ENCODE measurements at places on chromosomes 16 and 17. TPM values are rescaled to one million over a fixed set of nuclear protein-coding genes. Genes with fewer than 3 reads are reported as not detected.

VAT1 gene
- total RNA-seq = 57.7 TPM

NDRG4 gene
- total RNA-seq = 3.6 TPM

WFDC1 gene
- total RNA-seq = not detected

KRT32 gene
- not detected for total RNA-seq

SUPT6H gene
- total RNA-seq = 95.0 TPM

- no peak overlapping the region for H3K4me3 ChIP-seq
- H3K27me3 ChIP-seq = peaks cover 11% of the 10 kb centered on the region
- no peak overlapping the region for H3K27ac ChIP-seq
- H3K4me1 ChIP-seq = no peaks in the 10 kb centered on the region
These were observed 11.8 kb upstream of the TEKT1 start for GRCh38 chr17:6843241-6843880.

DNA sequence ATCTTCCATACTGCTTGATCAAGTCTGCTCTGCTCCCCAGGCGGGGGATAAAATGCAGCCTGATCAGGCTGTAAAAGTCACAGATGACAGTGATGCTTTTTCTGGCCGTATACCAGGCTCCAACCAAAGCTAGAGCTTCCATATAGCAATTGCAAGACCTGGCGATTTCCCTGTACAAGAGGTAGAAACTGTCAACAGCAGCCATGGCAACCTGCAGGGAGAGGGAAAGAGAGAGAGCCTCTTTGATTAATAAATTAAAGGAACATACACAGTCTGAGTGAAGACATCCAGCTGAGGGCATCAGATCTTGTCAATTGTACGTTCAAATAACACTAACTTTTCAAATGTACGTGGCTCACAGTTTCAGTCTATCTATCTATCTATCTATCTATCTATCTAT is 13.9 kb downstream of the HSDL1 start:
- H3K36me3 ChIP-seq = peaks cover 11% of the 10 kb centered on the region
- no peaks in the 10 kb centered on the region for H3K4me1 ChIP-seq
- H3K27me3 ChIP-seq = no peaks in the 10 kb centered on the region
- no peak overlapping the region for H3K27ac ChIP-seq

- no peak overlapping the region for H3K4me3 ChIP-seq
- H3K27me3 ChIP-seq = no peaks in the 10 kb centered on the region
- no peak overlapping the region for H3K27ac ChIP-seq
- H3K4me1 ChIP-seq = no peaks in the 10 kb centered on the region
- no peak for DNase-seq
These were observed 535.4 kb upstream of the RBFOX1 start for GRCh38 chr16:6797223-6797622.

DNA sequence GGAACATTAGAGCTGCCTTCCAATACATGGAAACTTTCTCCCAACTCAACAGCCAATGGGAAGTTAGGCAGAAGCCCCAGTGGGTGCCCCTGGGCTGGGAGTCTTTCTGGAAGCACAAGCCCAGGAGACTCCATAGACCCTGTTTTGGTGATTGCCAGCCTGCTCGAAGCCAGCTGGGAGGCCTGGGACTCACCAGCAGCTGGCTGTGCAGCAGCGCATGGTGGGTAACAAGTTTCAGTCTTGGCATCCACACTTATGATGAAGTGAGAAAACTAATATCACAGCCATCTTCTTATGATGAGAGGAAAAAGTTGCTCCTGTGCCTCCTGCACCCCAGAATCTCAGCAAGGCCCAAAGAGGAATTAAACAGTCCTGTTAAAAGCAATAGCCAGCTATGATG is 522.5 kb upstream of the CDH5 start:
- H3K4me3 ChIP-seq = no peak overlapping the region
- H3K27me3 ChIP-seq = no peaks in the 10 kb centered on the region
- no peak for DNase-seq
- H3K27ac ChIP-seq = no peak overlapping the region
- no peaks in the 10 kb centered on the region for H3K36me3 ChIP-seq

DNA sequence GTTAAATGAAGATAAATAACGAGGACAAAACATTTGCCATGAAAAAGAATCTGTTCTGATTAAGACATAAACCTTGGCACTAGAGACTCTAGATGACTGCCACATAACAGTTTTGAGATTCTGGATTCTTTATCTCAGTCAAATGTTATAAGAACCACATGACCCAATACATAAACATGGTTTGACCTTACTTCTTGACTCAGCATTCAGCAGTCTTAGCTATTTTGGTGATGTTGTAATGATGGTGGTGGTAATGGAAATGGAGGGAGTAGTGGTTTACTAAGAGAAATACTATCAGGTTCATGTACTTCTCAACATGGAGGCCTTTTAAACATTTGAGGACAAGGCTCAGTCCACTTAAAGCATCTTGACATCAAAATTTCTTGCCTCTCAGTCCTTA is 925.4 kb downstream of the CDH11 start:
- H3K27me3 ChIP-seq = no peaks in the 10 kb centered on the region
- no peak for DNase-seq

- no peaks in the 10 kb centered on the region for H3K4me1 ChIP-seq
- no peaks in the 10 kb centered on the region for H3K27me3 ChIP-seq
- H3K4me3 ChIP-seq = no peak overlapping the region
- H3K27ac ChIP-seq = no peak overlapping the region
- peaks cover 2% of the 10 kb centered on the region for H3K36me3 ChIP-seq
- DNase-seq = no peak
These were observed 16.0 kb downstream of the SLC5A10 start for GRCh38 chr17:18967916-18968315.

GRCh38 chr16:50474138-50474537 is 74.1 kb upstream of the NKD1 start:
- H3K36me3 ChIP-seq = no peaks in the 10 kb centered on the region
- H3K27ac ChIP-seq = no peak overlapping the region
- H3K4me1 ChIP-seq = no peaks in the 10 kb centered on the region
- no peaks in the 10 kb centered on the region for H3K27me3 ChIP-seq

- no peak for DNase-seq
- peak overlapping the region; percentile 20 for H3K4me3 ChIP-seq
- no peaks in the 10 kb centered on the region for H3K36me3 ChIP-seq
- peak overlapping the region; percentile 72 for H3K27ac ChIP-seq
These were observed 219.4 kb downstream of the MAF start for GRCh38 chr16:79380995-79381602.

DNA sequence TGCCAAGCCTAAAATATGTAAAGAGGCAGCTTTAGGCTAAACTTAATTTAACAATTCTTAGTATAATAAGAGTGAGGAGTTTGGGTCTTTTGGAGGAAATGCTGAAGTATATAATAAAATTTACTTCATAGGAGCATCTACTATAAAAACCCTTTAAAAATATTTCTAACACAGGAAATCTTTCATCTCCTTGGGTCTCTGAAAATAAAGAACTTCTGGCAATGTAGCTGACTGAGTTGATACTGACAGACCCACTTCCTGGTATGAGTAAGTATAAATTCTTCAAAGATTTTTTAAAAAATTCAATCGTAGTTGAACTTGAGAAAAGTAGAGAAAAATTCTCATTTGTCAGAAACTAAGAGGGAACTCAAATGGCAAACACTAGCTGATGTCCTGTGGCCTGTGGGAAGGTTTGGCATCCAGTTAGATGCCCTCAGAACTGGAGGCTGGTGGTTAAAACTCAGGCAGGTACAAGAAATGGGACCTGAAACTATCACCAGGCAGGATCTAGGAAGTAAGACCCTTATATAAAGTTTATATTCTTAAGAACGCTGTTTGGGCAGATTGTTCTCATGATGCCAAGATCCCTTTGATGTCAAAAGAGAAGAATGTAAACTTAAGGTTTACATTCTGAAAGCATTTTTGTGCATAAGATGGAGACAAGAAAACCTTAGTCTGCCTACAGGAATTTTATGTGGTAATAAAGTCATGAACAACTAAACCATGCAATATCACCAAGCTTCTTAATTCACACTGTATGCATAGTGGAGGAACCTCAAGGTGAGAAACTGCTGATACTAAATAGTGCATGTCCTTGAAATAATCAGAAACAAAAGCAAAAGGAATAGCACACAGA is 6.2 kb downstream of the KRTAP4-6 start:
- no peaks in the 10 kb centered on the region for H3K27me3 ChIP-seq
- peak overlapping the region; percentile 40 for H3K27ac ChIP-seq
- H3K4me1 ChIP-seq = peaks cover 14% of the 10 kb centered on the region
- DNase-seq = no peak

DNA sequence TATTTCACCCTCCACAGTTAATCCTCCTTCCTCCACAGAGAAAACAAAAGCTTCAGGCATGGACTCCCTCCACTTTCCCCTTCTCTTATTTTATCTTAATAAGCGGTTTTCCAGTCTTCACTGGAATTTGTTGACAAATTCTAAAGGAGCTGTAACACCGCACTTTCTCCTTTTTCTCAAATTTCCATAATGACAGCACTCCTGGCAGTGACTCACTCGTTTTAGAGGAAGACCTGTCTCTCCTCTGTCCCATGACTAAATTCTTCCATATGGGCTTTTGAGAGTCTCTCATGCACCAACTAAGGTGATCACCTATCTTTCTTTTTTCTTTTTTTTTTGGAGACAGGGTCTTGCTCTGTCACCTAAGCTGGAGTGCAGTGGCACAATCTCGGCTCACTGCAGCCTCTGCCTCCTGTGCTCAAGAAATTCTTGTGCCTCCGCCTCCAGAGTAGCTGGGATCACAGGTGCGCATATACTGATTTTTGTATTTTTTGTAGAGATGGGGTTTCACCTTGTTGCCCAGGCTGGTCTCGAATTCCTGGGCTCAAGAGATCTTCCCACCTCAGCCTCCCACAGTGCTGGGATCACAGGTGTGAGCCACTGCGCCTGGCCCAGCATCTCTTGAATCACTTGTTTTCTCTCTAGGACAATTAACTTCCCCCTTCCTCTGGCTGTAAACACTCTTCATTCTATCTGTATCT is 7.7 kb downstream of the ITGAM start:
- H3K27me3 ChIP-seq = peaks cover 14% of the 10 kb centered on the region
- peaks cover 4% of the 10 kb centered on the region for H3K4me1 ChIP-seq
- no peak for DNase-seq
- no peak overlapping the region for H3K4me3 ChIP-seq
- H3K36me3 ChIP-seq = no peaks in the 10 kb centered on the region

DNA sequence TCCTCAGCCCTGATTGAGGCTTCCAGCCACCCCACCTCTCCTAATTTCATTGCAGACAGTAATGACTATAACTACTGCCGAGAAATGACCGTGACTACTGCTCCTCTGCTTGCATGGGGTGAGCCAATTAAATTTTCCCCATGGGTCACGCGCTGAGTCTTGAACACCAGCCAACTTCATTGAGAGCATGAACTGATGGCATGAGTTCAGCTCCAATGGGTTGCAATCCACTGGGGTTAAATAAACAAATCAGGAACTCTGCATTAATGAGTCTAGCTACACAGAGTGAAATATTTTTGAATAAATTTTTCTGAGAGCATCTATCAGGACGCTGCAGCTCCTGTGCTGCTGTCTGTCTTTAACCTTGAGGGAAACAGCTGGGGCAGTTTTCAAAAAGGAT is 61.6 kb upstream of the CLEC3A start:
- no peaks in the 10 kb centered on the region for H3K36me3 ChIP-seq
- H3K4me3 ChIP-seq = no peak overlapping the region
- no peaks in the 10 kb centered on the region for H3K27me3 ChIP-seq
- DNase-seq = no peak

GRCh38 chr16:69443927-69444631 is 19.7 kb downstream of the CYB5B start:
- DNase-seq = peak; percentile 39
- H3K4me1 ChIP-seq = peaks cover 9% of the 10 kb centered on the region
- peak overlapping the region; percentile 15 for H3K4me3 ChIP-seq
- no peaks in the 10 kb centered on the region for H3K27me3 ChIP-seq

GRCh38 chr16:12455287-12455798 is 348.3 kb downstream of the CPPED1 start:
- no peaks in the 10 kb centered on the region for H3K27me3 ChIP-seq
- no peaks in the 10 kb centered on the region for H3K36me3 ChIP-seq
- no peak overlapping the region for H3K27ac ChIP-seq
- no peak overlapping the region for H3K4me3 ChIP-seq
- no peak for DNase-seq

DNA sequence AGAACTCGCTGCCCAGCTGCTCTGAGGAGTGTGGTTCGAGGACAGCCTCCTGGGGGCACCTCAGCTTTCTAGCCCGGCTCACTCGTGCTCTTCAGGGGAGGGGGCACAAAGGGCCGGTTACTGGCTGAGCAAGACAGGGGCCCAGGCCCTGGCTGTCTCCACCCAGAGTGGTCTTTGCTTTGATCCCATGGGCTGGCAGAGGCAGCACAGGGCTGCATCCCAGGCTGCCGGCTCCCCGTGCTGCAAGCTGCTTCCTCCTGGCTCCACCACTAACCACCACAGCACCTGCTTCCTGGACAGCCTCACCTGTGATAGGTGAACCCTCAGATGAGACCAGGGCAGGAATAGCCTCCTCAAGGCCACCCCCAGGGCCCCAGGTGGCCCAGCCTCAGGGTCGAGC is 6.8 kb downstream of the SPPL2C start:
- H3K4me1 ChIP-seq = no peaks in the 10 kb centered on the region
- H3K27ac ChIP-seq = no peak overlapping the region
- H3K27me3 ChIP-seq = peaks cover 58% of the 10 kb centered on the region
- H3K4me3 ChIP-seq = no peak overlapping the region

- H3K4me1 ChIP-seq = peaks cover 30% of the 10 kb centered on the region
- no peak overlapping the region for H3K4me3 ChIP-seq
- H3K27ac ChIP-seq = no peak overlapping the region
- no peaks in the 10 kb centered on the region for H3K27me3 ChIP-seq
- peaks cover 52% of the 10 kb centered on the region for H3K36me3 ChIP-seq
These were observed 58.5 kb downstream of the OR1D5 start for GRCh38 chr17:3004925-3005324.

DNA sequence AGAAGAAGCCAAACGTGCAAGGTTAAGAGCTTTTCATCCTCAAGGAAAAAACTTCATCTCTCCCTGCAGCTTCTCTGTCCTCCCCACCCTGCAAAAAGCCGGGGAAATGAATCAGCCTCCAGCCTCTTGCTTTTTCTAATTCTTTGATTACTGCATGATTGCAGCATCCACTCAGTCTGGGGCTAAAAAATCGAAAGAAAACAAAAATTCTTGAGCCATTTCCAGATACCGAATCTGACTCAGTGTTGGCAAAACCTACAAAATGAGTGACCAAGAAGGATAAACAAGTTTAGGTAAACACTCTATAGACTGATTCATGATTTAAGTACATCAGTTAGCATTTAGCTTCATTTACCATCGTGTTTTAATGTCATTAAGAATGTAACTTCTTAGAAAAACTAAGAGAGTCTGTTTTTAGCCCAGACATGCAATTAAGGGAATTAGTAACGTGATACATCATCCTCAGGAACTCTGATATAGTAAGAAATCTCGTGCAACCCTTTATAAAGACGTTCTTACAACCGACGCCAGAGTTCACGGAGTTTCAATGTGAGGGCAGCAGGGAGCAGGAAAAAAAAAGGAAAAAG is 287.3 kb upstream of the FOXF1 start:
- H3K27ac ChIP-seq = no peak overlapping the region
- H3K36me3 ChIP-seq = no peaks in the 10 kb centered on the region
- H3K27me3 ChIP-seq = peaks cover 22% of the 10 kb centered on the region
- DNase-seq = no peak

- H3K4me3 ChIP-seq = no peak overlapping the region
- no peaks in the 10 kb centered on the region for H3K27me3 ChIP-seq
- H3K36me3 ChIP-seq = no peaks in the 10 kb centered on the region
These were observed 111.8 kb downstream of the N4BP1 start for GRCh38 chr16:48497932-48498768.
